ENCODE measurements at places on chromosomes 16 and 17.
A peak's percentile ranks its signal among the peaks of the same experiment; 100 is the strongest.

DNA sequence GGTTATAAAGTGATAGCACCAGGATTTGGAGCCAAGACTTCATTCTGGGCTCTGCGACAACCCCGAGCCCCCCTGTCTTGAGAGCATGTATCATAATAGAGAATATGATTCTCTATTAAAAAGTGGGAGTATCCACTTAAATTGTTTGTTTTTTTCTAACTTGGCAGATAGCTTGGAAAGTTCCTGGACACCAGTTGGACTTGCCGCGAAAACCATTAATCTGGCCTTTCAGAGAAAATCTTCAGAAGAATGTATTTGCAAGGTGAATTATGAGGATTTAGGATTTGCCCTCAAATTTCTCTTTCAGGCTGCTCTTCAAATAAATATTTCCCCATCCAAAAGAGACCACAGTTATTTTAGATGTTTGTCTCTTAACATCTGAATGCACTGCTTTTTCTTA is 53.5 kb downstream of the MARCHF10 start:
- no peak for DNase-seq

DNA sequence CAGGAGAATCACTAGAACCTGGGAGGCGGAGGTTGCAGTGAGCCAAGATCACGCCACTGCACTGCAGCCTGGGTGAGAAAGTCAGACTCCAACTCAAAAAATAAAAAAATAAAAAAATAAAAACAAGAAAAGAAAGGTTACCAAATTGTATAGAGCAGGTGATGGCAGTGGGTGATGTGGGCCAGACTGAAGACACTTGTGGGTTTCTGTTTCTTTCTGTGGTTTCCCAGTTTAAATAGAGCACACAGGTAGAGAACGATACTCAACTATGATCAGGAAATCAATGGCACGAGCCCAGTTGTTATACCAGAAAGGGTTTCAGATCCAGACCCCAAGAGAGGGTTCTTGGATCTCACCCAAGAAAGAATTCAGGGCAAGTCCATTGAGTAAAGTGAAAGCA is 32.6 kb downstream of the NUBP1 start:
- DNase-seq: no peak

- no peak for DNase-seq
Measured at GRCh38 chr17:21174186-21174585, 39.8 kb downstream of the TMEM11 start.

GRCh38 chr16:1911467-1912214 is 6.6 kb downstream of the HS3ST6 start:
- DNase-seq: no peak

GRCh38 chr16:22638393-22639206 is 127.9 kb downstream of the NPIPB5 start:
- DNase-seq: no peak

DNA sequence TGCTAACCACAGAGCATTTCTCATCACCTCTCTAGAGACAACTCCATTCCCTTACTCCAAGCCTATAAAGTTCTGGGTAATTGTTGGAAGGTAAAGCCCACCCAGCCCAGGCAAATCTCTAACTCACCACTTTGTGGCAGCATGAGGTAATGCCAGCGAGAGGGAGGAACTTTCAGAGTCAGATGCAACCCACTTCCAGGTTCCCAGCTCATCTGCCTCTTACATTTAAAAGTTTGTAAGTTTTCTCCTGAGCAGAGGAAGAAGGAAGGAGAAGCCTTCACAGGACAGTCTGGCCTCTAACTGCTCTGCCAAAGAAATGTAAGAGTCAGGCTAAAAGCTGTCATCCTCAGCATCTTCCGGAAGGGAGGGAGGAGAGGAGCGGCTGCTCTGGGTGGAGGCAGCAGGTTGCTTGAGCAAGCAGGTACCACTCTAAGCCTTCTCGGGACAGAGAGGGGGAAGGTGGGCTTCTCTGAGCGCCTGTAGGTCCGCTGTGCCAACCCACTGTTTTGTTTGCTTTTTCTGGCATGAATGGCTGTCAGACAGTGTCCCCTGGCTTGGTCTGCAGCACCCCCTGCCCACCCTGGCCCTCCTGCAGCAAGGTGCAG is 1.0 kb downstream of the ZNF319 start:
- DNase-seq: no peak

DNA sequence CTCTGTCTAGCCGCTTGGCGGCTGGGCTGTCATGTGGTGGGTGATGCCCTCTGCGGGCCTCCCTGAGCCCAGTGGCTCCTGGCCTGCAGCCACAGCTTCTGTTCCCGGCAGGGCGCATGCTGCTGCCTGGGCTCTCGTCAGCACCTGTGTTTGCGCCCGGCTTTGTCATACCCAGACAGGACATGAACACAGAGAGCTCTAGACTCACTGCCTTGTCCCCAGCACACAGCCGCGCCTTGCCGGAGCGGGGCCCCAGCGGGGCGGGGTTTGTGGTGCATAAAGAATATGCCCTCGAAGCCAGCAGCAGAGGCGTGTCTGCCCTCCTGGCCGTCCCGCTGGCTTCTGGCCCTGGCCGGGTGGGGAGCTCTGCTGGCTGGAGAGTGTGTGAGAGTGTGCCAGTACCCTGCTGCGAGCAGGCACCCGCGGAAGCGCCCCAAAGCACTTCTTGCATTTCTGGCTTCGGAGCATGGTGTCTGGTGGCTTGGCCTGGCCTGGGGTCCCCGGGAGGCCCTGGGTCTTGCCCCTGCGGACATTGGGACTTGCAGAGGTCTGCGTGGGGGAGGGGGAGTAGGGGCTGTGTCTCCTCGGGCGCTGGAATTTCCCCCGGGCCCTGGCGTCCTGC is 14.4 kb downstream of the ASPSCR1 start:
- peak; percentile 93 for DNase-seq

- DNase-seq: no peak
Measured at GRCh38 chr16:87086156-87086555, 231.0 kb downstream of the C16orf95 start.

- DNase-seq: no peak
Measured at GRCh38 chr17:72175787-72176515, 55.1 kb downstream of the SOX9 start.

DNA sequence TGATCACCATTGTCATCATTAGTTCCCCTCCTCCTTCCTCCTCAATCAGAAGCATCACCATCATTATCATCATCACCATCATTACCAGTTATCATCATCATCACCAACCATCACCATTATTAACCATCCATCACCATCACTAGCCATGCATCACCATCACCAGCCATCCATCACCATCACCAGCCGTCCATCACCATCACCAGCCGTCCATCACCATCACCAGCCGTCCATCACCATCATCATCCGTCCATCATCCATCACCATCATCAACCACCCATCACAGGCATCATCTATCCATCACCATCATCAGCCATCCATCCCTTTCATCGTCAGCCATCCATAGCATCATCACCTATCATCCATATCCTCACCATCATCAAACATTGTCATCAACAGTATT is 382.0 kb downstream of the CPPED1 start:
- DNase-seq: no peak
